DMS153 (cell line): ENCODE measurements at places on chromosomes 2 and 18.

- no peak for DNase-seq
Measured at GRCh38 chr2:241859436-241860183, 916 bp upstream of the PDCD1 start.

GRCh38 chr2:121409388-121409787 is 121.3 kb upstream of the RNU4ATAC start:
- no peak for DNase-seq

GRCh38 chr2:160043265-160043664 is 19.1 kb downstream of the PLA2R1 start:
- no peak for DNase-seq

DNA sequence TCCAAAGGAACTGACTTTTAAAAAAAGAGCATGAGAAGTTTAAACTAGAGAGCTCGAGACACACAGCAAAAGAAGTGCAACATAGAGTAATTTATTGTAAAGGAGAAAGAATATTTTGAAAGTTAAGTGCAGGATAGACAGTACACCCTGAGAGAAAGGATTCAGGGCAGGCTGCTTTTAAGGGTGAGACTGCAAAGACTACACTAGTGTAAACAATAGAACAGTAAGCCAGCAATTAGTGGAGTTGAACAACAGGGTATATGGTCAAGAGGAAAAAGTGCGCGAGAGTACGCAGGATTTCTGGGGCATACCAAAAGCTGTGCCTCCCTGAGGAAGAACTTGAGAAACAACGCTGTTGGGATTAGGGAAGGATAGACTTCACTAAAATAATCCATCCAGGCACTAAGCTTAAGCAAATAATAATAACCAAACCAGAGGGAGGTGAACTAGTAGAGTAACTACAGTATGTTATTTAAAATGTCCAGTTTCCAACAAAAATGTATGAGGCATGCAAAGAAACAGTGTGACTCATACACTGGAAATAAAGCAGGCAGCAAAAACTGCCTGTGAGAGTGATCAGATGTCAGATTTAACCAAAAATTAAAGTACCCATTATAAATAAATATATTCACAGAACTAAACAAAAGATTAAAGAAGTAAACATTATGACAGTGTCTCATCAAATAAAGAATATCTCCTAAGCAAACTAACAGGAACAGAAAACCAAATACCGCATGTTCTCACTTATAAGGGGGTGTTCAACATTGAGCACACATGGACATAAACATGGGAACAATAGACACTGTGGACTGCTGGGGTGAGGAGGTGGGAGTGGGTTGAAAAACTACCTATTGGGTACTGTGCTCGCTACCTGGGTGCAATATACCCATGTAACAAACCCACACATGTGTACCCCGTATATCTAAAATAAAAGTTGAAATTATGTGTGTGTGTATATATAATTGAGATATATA is 40.5 kb upstream of the EMILIN2 start:
- DNase-seq = no peak

DNA sequence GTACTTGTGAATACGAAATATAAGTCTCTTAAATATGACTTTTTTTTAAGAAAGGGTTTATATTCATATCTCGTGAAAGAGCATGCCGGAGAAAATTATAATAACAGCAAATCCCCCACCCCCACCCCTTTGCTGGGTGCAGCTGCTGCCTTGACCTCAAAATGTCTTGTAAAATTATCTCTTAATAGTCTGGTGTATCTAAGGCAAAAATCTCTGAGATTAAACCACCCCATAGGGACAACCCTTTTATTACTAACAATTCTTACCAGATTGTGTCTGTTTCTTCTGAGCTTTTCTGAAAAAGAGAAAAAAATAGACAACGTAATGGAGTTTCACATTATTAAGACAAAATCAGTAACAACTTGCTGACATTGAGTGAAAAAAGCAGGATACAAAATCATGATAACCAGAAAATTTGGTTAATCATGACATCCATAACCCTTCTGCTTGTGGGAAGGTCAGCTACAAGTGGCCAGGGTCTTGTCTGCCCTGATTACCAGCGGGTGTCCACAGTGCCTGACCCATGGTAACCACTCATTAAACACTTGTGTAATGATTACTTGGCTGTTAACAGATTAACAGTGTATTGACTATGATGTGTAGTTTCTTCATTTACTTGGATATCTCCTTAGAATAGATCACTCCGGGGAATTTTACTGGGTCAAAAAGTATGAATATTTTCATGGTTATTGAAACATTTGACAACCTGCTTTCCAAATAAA is 1.5 kb downstream of the STRADB start:
- no peak for DNase-seq

- DNase-seq = no peak
Measured at GRCh38 chr2:5839550-5839949, 147.4 kb downstream of the SOX11 start.

DNA sequence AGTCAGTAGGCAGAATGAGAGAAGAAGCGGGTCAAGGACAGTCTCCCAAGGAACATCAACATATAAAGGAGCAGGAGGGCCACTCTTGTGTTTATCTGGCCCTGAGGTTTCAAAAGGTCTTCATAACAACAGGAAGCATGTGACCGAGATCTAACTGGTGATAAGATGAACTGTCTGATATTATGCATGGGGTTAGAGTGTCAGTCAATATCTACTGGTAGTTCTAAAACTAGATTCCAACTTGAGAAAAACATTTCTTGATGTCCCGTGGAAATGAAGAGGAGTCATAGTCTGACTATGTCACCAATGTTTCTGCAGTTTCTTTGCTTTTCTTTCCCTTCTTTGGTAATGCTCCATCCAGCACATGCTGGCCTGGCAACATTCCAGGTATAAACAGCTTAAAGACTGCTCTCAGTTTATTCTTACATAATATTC is 77.5 kb upstream of the ITPRID2 start:
- no peak for DNase-seq

DNA sequence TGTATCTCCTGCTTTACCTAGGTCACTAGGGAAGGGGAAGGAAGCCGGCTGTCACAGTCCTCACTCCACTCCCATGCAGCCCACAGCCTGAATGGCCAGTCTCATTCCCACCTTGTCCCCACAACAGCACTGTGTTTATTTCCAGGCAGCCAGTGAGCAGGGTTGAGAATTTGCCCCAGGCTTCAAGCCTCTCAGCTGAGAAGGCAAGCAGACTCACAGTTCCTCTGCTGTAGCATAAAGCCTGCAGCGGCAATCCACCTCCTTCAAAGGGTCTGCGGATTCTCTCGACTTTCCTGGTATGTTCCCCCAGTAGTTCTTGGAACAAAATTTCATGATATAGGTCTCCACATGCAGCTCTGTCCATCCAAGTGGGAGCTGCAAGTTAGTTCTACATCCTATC is 262.9 kb upstream of the GULP1 start:
- DNase-seq = no peak

DNA sequence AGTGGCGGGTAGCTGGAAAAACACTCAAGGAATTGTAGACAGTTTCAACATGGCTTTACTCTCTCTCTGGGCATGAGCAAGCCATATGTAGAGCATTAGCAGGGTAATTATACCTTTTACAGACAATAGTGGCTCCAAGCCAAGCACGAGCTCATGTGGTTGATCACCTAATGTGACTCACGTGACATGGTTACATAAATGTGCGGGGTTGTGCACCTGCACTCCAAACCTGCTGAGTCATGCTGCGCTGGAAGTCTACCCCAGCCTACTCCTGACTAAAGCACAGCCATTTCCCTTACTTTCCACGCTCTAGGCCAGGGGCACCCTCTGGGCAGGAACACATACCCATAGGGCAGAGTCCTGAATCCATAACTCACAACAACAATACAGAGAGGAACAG is 232.8 kb downstream of the MBD5 start:
- DNase-seq = no peak

DNA sequence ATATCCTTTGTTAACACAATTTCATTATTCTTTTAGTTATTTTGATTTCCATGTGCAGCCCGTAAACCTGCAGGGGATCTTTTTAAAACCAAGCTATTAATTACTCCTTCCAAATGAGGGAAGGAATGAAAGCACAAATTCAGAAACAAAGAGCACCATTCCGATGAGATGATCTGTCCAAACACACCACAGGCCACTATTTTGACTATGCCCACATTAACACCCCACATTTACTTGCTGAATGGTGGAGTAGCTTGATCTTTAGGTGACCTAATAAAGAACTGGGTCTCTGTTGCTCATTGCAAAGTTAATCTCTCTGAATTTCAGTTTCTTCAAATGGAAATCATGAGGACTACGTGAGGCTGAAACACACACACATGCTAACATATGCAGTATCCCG is 218.0 kb downstream of the IRS1 start:
- no peak for DNase-seq

GRCh38 chr2:33321236-33321771 is 155.1 kb upstream of the RASGRP3 start:
- no peak for DNase-seq

DNA sequence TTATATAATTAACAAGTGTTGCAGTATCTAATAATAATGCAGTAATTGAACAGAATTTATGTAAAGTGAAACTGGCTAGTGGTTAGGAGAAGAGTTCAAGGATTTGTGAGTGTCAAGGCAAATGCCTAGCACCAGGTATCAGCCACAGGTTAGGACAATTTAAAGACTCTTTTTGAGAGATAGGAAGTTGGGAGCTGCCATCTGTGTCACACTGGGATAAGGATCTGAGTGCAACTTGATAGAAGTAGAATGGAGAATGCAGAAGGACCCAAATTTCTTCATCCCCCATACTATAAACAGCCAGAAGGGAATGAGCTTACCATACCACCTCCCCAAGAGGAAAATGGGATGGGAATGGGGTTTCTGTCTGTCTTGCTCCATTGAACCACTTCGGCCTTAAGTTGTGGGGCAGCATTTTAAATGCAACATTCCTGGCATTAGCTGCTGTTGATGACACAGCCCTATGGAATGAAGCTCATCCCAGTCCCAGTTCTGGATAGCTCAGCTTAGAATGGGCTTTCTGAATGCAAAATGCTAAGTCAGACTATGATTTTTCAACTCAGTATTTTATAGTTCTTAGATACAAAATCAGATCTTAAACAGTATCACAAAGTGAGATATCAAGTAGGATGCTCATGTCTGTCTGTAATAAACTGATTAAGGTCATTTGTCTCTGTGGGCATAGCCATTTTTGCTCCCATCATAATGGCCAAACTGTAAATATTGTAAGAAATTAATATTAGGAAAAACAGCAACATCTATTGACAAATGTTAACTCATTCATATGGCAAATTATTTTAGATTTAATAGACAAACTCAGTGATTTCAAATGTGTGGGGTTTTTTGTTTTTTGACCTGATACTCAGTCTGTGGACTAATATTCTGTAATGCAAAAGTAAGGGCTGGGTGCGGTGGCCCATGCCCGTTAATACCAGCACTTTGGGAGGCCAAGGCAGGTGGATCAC is 44.0 kb downstream of the GPR155 start:
- no peak for DNase-seq

DNA sequence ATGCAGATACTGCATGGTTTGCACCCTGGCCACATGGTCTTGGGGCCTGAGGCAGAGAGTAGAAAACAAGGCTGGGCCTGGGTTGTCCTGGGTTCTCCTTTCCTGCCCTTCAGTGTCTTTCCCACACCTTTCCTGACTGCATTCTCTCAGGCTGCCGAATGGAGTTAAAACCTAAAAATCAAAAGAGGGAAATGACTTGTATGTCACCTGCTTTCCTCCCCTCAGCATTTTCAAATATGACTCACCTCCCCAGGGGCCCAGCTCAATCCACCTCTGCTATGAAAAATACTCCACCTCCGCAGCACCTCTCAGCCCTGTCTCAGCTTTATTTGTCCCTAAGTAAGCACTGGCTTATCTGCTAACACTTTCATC is 457.8 kb upstream of the MEX3C start:
- no peak for DNase-seq

- DNase-seq = no peak
Measured at GRCh38 chr2:158693476-158693875, 101.6 kb upstream of the DAPL1 start.

- DNase-seq = no peak
Measured at GRCh38 chr2:18245375-18245774, 315.1 kb downstream of the RDH14 start.

GRCh38 chr2:10329880-10330699 is 27.4 kb downstream of the HPCAL1 start:
- no peak for DNase-seq

DNA sequence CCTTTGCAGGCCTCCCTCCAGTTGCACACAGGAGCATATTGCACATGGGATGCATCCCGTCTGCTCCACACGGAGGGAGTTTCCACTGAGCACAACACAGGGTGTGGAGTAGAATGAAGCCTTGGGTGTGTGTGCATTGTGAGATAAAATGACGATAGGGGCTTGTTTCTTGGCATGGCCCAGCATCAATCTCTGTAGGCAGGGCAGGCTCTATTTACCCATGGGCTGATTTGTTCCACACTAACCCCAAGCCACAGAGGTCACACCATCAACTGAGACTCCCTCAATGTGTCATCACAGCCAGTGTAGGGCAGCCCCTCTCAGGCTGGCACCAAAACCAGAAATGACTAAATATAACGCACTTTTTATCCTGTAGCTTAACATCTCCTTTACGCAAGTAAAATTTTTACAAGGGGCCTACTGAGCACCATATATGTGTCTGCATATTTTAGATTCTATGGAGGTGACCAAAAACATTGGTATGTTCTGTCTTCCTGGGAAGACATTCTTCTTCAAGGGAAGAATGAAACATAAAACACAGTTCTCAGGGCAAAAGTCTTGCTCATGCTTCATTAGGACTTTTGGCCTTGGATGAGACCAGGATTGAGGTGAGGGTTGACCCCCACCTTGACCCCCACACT is 2.7 kb upstream of the GKN1 start:
- no peak for DNase-seq

DNA sequence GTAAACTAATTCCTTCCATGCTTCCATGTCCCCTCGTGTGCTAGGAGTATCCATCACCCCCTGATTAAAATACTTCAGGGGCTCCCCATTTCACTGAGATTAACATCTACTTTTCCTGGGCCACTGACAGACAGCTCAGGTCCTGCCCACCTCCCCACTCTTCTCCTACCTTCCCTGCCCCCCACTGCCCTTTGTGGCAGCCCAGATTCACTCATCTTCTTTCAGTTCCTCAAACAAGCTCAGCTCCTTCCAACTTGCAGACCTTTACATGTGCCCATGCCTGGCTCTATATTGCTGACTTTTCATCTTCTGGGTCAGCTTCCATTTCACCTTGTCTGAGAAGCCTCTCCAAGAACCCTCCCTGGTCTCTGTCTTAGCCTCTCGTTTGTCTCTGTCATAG is 12.0 kb downstream of the RUFY4 start:
- no peak for DNase-seq

- no peak for DNase-seq
Measured at GRCh38 chr2:151361674-151362370, 4.4 kb downstream of the TNFAIP6 start.

DNA sequence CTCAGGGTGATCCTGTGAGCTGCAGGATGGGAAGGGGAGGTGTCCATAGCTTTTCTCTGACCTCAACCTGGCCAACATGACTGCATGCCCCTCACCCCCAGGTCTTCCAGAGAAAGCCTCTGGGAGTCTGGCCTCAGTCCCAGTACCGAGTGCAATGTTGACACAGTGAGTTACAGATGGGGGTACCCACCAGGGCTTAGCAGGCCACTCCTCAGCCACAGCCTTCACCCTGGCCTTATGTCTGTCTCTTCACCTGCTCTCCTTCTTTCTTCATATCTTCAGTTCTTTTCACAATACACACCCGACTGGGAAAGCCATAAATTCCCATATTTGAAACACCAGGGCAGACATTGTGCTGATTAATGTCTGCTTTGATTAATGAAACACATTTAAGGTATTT is 33.5 kb downstream of the AOX1 start:
- no peak for DNase-seq
